ENCODE measurements at places on chromosomes 2 and 18.

- DNase-seq, result no peak
Measured at GRCh38 chr2:69774984-69775982, 33.3 kb downstream of the ANXA4 start.

GRCh38 chr2:203799908-203800307 lies 67.7 kb upstream of the CTLA4 start:
- DNase-seq, result no peak

GRCh38 chr2:221197225-221197856 lies 374.8 kb downstream of the EPHA4 start:
- no peak for DNase-seq

DNA sequence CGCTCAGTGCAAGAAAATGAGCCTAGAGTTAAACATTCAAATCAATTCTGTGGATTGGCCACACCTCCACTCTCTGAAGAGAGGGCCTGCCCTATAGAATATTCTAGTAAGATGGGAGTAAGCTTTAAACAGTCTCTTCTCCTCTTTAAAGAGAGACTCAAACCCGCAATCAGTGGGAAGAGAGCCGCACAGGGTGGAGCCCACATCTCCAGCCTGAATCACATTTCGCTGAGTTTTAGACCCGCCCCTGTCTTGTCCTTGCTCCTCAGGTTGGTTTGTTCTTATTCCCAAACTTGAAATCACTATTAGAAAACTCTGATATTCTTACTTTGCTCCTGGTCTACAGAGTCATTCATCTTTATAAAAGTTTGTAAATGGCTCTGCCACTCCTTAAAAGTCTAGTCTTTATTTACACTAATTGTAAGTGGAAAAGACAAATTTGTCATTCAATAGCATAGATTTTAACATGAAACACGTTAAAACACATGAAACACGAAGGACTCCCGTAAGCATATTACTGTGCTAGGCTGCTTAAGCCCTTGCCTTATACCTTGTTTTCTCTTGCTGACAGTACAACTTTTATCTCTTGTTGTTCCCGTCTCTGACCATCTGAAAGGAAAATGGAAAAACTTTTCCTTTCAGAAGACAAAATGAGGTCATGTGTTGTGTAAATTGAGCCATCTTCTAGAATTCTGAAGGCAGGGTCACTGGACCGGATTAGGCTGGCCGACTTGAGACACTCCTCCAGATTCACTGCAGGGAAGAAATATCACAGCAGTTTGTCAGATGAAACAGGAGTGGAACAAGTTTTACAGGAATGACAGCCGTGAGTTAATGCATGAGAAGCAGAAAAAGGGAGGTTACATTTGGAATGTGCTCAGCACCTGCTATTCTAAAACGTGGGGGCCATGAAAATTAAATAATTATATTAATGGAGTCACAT lies 5.6 kb downstream of the DSC1 start:
- DNase-seq, result no peak

DNA sequence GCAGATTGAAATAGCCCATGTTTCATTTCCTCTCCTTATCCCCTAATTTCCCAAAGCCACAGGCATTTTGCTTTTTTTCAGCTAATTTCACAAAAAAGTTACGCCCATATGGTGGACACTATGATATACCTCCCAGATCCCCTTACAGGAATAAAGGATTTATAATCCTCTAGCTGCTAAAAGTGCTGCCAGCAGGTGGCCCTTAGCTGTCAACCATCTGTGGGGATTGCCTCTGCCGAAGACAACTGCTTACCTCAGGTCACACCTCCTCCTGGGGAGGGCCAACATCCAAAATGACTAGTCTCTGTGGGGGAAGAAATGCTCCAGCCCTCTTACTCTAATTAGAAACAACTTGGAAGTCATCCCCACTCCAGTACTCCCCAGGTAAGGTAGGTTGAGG lies 61.0 kb upstream of the EPB41L3 start:
- no peak for DNase-seq

Data from NCI-H187 (cell line).